Fibroblast of skin of left biceps (primary cell): ENCODE measurements at places on chromosomes 5 and 9.

DNA sequence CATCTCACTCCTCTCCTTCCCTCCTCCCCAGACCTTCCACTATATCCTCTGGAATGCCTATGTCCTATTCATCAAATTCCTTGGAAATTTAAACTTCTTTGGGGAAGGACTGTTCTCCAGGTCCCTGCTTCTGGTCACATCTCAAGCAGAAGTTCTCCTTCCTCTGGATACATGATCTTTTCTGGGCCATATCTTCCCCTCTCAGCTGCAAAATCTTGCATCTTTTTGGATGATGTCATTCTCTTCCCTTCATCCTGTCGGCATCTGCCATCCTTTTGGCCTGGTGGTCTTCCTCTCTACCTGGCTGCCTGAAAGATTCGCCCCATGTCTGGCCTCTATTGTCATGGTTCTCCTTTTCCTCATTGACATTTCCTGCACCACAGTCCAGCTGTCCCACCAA, 5.2 kb upstream of the DIRAS2 start:
- no peak for DNase-seq

GRCh38 chr5:51987669-51988209, 604.5 kb downstream of the ISL1 start:
- no peak for DNase-seq

DNA sequence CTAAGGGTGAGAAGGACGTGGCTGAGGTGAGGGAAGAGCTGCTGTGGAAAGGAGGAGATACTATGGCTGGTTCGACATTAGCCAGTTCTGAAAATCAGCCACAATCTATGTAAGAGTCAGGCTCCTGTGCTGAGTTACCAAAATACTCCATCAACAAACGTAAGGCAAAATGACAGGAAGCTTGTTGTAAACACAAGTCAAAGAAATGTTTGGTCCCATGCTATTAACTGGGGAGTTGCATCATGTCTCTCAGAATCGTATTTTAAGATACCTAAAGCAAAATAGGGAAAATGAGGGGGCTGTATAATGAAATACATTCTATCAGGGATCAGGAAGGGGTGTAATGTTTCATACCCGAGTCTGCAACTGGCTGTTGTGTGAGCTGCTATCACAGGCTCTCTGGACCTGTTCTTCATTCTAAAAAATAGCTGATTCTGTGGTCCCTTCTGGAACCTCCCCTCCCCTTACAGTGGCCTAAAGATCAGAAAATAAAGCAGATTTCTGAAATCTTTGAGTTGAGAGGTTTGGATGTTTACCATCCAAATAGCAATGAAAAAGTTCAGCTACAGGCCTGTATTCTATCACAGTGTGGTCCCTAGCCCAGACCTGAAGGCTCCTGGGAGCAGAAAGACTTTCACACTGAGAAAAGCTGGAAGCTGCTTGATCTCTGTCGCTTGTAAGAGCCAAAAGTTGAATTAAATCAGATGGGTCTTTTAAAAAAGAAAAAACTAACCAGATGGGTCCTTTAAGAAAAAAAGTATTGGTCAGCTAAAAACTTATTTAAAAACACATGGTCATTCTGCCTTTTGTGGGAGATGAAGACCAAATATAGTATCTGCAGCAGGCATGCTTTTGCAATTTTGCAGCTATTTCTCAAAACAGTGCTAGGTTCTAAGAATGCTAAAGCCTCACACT, 97.8 kb upstream of the SMC5 start:
- DNase-seq: no peak

DNA sequence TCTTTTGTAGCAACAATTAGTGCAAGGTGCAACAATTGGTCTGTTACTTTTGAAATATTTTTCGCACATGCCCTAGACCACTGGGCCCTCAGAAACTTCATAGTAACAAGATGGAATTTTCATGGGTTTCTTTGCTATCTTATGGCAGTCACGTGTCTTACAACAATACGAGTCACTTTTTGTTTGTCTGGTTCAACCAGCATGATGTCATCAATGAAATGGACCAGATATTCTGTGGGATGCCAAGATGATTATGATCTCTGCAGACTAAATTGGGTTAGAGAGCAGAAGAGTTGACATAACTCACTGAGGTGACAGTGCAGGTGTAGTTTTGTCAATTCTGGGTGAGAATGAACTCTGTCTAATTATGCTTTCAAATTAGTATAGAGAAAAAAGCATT, 239.6 kb upstream of the RIOK2 start:
- no peak for DNase-seq

DNA sequence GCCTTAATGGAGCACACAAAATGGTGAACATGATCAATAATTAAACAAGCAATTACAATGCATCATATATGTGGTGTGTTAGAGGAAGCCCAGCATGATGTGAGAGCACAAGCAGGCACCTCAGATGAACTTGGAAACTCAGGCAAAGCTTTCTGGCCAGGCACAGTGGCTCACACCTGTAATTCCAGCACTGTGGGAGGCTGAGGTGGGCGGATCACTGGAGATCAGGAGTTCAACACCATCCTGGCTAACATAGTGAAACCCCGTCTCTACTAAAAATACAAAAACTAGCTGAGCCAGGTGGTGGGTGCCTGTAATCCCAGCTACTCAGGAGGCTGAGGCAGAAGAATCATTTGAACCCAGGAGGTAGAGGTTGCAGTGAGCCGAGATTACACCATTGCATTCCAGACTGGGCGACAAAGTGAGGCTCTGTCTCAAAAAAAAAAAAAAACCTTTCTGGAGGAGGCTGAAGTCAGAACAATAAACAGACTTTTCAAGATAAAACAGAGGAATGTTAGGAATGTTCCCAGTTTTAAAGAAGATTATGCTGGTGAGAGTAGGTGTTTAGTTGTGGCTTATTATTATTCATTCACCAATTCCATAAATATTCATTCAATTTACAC, 159.4 kb downstream of the CEMIP2 start:
- no peak for DNase-seq
